PC-9 (cell line): ENCODE measurements at places on chromosomes 5 and 9.
A peak's percentile ranks its signal among the peaks of the same experiment; 100 is the strongest.

DNA sequence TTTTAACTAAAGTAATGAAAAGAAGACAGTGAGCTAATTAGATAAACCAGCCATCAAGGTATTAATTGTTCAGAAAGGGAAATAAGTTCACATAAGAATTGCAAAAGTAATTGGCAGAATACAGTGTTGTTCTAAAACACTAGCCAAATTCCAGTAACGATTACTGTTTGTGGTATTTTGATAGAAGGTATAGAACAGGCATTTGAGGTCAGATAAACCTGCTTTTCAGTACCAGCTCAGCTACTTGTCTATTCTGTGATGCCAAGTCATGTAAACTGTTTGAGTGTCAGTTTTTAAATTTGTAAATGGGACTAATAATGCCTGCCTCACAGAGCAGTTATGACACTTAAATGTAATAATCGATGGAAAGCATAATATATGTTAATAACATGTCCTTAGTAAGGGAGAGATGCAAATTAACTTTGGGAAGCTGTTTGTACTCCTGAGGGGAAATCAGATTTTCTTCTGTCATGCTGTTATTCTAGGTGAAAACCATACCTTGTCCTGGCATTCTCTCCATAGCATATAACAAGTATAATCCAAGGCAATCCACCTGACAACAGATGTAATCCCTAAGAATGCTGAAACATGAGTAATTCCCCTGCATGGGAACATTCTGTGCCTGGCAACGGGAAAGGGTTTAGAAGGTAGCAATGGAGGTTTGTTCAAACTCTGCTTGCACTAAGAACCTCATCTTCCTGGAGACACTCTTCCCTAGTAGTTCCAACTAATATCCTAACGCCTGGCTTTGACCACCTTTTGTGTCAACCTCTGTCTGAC lies 509.5 kb upstream of the PAPPA start:
- DNase-seq: no peak

- DNase-seq: peak; percentile 53
These were observed 441.9 kb downstream of the PLK2 start for GRCh38 chr5:58018016-58018415.

DNA sequence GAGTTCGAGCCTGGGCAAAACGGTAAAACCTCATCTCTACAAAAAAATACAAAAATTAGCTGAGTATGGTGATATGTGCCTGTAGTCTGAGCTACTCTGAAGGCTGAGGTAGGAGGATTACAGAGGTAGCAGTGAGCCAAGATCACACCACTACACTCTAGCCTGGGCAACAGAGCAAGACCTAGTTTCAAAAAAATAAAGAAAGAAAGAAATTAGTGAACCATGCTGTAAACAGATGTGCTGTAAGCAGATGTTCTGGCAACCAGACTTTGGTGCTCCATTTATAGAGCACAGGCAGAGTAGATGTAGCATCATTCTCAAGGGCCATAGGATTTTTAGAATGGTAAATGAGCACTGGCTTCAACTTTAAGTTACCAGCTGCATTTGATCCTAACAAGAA lies 115.4 kb downstream of the ST8SIA4 start:
- DNase-seq: no peak

DNA sequence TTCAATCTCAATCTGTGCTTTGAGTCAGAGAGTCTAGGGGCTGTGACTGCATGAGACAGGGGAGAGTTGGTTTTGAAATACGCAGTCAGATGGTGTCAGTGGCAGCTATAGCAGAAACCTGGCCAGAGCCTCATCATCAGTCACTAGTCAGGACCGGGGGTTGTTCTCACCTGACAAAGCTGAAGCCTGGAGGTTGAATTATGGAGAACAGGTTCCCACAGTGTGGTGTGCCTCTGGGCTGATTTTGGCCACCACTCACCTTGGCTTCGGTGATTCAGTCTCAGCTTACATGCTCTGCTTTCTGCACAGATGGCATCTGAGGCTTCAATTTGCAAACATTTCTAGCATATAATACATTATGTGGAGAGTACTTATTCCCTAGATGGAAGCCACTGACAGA lies 387.3 kb downstream of the YTHDC2 start:
- no peak for DNase-seq

DNA sequence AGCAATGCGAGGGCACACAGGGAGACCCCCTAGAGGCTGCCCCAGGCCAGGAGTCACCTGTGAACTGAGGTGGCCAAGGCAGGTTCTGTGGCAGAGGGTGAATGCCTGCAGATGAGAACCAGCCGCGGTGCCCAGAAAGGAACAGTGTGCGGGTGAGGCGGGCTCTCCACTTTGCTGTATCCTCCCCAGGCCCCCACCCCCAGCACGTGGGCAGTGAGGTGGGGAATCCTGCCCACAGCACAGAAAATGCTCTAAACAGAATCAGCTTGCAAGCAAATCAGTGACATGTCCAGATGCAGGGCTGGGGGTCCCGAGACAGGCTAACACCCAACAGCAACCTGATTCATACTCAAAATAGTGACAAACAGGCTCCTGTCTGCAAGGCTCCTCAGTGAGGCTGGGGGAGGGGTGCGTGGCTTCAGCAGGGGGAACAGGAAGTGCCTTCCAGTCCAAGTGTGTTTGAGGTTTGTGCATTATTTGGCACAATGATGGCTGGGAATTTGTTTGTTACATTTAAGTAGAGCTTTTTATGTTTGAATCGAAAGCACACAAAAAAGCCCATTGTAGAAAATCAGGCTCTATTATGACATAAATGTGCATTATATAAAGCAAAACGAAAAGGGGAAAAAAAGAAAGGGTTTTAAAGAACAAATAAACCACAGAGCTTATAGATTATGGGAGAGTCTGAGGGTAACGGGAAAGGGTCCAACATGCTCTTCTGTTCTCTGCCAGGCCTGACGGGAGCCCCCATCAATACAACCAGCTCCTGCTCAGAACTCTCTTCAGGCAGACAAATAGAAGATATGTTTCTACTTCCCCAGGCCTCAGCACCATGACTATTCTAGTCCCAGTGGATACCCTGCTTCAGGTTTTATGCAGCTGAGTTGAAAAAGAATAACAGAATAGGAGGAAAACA lies 201.3 kb downstream of the HSD17B3 start:
- no peak for DNase-seq
